Lung (tissue), 17 donors: ENCODE measurements at places on chromosomes 12 and 14. TPM values are rescaled to one million over a fixed set of nuclear protein-coding genes. Genes with fewer than 3 reads are reported as not detected.
A peak's percentile ranks its signal among the peaks of the same experiment; 100 is the strongest.

Gene TTLL5
- total RNA-seq, result 45.3 TPM

Gene MYF6
- not detected for total RNA-seq

DNA sequence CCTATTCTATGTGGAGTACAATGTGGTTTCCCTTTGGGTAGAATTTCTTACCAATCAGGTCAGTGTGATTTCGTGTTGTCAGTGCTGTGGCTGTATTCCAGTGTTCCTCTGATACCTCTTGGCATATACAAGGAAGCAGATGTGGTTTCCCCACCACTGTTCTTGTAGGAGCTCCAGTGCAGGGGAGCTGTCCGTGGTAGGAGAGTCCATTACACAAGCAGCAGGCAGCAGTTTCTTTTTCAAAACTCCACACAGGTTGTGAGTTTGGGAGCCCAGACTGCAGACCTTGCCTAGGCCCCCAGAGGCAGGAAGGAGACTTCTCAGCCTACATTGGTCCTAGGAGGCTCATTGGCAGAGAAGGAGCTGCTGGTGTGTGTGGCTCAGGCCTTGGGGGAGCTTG lies 452.8 kb downstream of the AACS start:
- H3K27ac ChIP-seq, result no peak overlapping the region
- no peaks in the 10 kb centered on the region for H3K27me3 ChIP-seq
- no peaks in the 10 kb centered on the region for H3K4me1 ChIP-seq
- H3K4me3 ChIP-seq, result no peak overlapping the region

DNA sequence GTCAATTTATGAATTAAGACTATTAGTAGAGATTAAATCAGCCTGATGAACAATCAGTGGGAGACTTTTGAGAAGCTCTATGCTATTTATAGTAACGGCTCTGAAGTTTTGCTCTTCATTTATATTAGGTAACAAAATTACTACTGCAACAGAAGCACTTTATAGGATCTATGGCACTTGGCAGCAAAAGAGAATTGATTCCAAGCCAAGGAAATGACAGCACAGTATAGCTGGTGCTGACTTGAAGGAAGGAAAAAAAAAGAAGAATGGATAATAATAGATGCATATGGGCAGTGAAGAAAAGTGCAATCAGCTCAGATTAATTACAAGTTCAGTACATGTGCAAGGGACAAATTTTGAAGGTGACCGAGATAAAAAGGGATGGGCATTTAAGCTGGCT lies 228.2 kb upstream of the PPFIA2 start:
- no peaks in the 10 kb centered on the region for H3K36me3 ChIP-seq
- H3K4me3 ChIP-seq, result no peak overlapping the region
- no peak overlapping the region for H3K27ac ChIP-seq
- peak; percentile 2 for DNase-seq
- no peaks in the 10 kb centered on the region for H3K27me3 ChIP-seq

DNA sequence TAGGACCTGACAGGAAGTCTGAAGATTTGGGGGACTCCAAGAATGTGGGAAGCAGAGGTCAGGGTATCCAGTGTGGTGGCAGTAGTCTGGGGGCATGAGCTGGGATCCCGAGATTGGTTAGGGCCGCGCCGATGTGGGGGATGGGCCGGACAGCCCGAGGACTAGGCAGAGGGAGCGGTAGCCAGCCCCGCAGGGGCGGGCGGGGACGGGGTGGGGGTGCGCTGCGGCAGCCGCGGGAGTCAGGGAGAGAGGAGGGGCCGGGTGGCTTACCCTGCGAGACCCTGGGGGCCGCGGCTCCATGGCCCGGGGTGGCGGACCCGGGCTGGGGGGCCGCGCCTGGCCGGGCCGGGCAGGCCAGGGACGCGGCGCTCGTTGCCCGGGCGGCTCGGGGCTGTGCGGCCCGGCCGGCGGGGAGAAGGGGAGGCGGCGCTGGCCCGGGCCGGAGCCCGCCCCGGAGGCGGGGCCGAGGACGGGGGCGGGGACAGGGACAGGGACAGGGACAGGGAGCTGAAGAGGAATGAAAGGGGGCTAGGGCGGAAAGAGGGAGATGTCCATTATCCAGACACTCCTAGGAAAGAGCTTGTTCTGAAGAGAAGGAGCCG lies 5.6 kb downstream of the ZNF385A start:
- H3K4me1 ChIP-seq, result no peaks in the 10 kb centered on the region
- H3K27ac ChIP-seq, result no peak overlapping the region
- H3K4me3 ChIP-seq, result no peak overlapping the region

- H3K4me3 ChIP-seq, result no peak overlapping the region
- no peak overlapping the region for H3K27ac ChIP-seq
- H3K27me3 ChIP-seq, result no peaks in the 10 kb centered on the region
- no peak for DNase-seq
- H3K4me1 ChIP-seq, result no peaks in the 10 kb centered on the region
Measured at GRCh38 chr12:19994968-19995367, 373.4 kb upstream of the PDE3A start.

- no peak overlapping the region for H3K27ac ChIP-seq
- DNase-seq, result no peak
- no peaks in the 10 kb centered on the region for H3K4me1 ChIP-seq
Measured at GRCh38 chr12:66589095-66589494, 89.8 kb downstream of the GRIP1 start.

- H3K27me3 ChIP-seq, result no peaks in the 10 kb centered on the region
- H3K4me3 ChIP-seq, result no peak overlapping the region
- H3K36me3 ChIP-seq, result no peaks in the 10 kb centered on the region
- no peaks in the 10 kb centered on the region for H3K4me1 ChIP-seq
- H3K27ac ChIP-seq, result no peak overlapping the region
Measured at GRCh38 chr12:45168976-45169375, 46.9 kb upstream of the ANO6 start.

GRCh38 chr12:49529414-49529813 lies 9.4 kb upstream of the KCNH3 start:
- H3K4me3 ChIP-seq, result no peak overlapping the region
- no peak for DNase-seq
- no peak overlapping the region for H3K27ac ChIP-seq
- H3K36me3 ChIP-seq, result peaks cover 23% of the 10 kb centered on the region
- H3K4me1 ChIP-seq, result no peaks in the 10 kb centered on the region
- no peaks in the 10 kb centered on the region for H3K27me3 ChIP-seq

Gene SELPLG
- 11.3 TPM for total RNA-seq

- peak; percentile 80 for DNase-seq
- H3K36me3 ChIP-seq, result no peaks in the 10 kb centered on the region
- H3K27ac ChIP-seq, result no peak overlapping the region
Measured at GRCh38 chr12:57242691-57243454, 8.1 kb downstream of the STAC3 start.

- H3K27ac ChIP-seq, result no peak overlapping the region
- DNase-seq, result peak; percentile 10
- H3K4me3 ChIP-seq, result no peak overlapping the region
- no peaks in the 10 kb centered on the region for H3K27me3 ChIP-seq
Measured at GRCh38 chr12:56361487-56362129, 1.0 kb downstream of the APOF start.

DNA sequence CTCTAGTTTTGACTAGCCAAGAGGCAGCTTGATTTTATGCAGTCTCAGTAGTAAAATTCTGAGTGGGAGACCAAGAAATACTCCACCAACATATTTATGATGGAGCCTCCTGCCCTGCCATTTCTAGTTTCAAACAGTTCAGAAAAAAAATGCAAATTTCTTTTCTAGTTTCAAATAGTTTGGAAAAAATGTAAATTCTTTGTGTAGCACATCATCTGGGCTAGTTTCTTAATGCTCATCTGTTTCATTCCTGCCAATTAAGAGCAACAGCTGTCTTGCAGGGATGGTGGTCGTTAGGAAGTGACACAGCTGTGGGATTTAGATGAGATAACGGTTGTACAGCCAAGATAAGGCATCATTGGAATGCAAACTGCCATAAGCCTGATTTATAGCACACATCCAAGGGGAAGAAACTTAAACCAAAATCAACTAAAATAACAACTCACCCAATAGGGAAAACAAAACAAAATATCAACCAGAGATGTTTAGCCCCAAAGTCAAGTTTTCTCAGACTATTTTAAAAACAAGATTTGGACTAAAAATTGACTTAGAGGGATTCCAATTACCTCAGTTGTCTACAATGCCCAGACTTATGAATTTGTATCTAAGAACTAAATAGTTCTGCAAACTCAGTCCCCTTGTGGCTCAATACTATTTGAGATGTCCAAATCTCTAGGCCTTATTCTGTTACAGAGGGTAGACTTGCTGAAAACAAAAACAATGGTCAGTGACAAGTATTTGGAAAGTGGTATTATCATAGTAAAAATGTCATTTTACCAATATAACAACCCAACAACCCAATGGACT lies 291.3 kb upstream of the ATP2B1 start:
- no peak overlapping the region for H3K4me3 ChIP-seq
- no peaks in the 10 kb centered on the region for H3K4me1 ChIP-seq
- no peaks in the 10 kb centered on the region for H3K27me3 ChIP-seq
- peak; percentile 90 for DNase-seq
- H3K27ac ChIP-seq, result no peak overlapping the region

DNA sequence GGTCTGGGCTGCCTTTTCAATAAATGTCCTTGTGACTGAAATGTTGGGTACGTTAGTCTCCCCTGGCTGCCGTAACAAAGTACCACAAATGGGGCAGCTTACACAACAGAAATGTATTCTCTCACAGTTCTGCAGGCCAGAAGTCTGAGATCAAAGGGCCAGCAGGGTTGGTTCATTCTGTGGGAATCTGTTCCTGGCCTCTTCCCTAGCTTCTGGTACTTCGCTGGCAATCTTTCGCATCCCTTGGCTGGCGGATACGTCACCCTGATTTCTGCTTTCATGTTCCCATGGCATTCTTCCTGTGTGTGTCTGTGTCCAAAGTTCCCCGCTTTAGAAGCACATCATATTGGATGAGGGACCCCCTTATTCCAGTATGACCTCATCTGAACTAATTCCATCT lies 95.8 kb upstream of the NCOR2 start:
- H3K27ac ChIP-seq, result peak overlapping the region; percentile 16
- H3K36me3 ChIP-seq, result no peaks in the 10 kb centered on the region
- H3K4me1 ChIP-seq, result peaks cover 15% of the 10 kb centered on the region
- no peak for DNase-seq

Gene LRRK2
- total RNA-seq, result 262 TPM

GRCh38 chr14:65134651-65135579 lies 32.6 kb upstream of the MAX start:
- peak; percentile 67 for DNase-seq
- no peak overlapping the region for H3K27ac ChIP-seq
- no peaks in the 10 kb centered on the region for H3K27me3 ChIP-seq
- H3K4me1 ChIP-seq, result no peaks in the 10 kb centered on the region

DNA sequence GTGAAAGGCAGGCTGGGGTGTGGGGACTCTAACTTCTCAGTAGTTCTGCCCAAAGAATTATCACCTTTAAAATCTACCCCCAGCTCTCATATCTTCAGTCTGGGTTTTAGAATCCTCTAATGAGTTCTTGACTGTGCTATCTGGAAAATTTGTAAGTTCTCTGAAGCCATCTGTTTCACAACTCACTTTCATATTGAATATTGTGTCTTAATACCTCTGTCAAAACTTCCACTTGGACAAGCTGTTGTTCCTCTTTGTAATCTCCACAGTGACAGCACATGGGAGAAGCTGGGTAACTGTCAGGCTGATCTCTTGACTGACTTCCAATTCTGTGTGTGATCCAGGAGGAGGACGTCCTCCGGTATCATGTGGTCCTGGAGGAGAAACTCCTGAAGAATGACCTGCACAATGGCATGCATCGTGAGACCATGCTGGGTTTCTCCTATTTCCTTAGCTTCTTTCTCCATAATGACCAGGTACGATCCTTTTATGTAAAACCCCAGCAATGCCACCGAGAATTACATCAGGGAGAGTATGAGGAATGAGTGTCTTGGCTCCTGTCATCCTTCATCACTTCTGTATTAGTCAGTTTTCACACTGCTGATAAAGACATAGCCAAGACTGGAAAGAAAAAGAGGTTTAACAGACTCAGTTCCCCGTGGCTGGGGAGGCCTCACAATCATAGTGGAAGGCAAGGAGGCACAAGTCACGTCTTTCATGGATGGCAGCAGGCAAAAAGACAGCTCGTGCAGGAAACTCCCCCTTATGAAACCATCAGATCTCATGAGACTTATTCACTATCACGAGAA lies 111.9 kb downstream of the STAB2 start:
- no peak overlapping the region for H3K4me3 ChIP-seq
- no peak for DNase-seq
- no peaks in the 10 kb centered on the region for H3K36me3 ChIP-seq
- H3K4me1 ChIP-seq, result no peaks in the 10 kb centered on the region

GRCh38 chr12:46944088-46944487 lies 118.3 kb upstream of the SLC38A4 start:
- H3K36me3 ChIP-seq, result no peaks in the 10 kb centered on the region
- no peaks in the 10 kb centered on the region for H3K4me1 ChIP-seq
- H3K4me3 ChIP-seq, result no peak overlapping the region
- DNase-seq, result no peak

Gene BEGAIN
- total RNA-seq, result 1.6 TPM

GRCh38 chr14:53855127-53855526 lies 101.5 kb downstream of the BMP4 start:
- no peaks in the 10 kb centered on the region for H3K27me3 ChIP-seq
- H3K4me1 ChIP-seq, result peaks cover 9% of the 10 kb centered on the region
- no peaks in the 10 kb centered on the region for H3K36me3 ChIP-seq
- no peak overlapping the region for H3K27ac ChIP-seq
- no peak overlapping the region for H3K4me3 ChIP-seq
- no peak for DNase-seq

DNA sequence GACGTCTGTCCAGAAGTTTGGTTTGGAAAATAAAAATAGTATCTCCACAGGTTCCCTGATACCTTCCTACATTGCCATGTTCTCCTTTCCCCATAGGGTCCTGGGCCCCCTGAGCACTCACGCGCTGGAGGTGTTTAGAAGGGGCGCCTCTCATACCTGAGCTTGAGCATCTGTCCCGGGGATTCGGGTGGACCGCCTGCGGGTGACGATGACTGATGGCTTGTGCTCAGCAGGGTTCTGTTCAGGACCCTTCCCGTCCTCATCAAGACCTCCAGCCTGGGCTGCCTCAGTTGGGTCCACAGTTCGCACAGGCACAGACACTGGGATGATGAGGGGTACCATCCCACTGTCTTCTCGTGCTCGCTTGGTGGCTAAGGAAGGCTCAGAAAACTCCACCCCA lies 22.7 kb upstream of the PNMA1 start:
- no peaks in the 10 kb centered on the region for H3K27me3 ChIP-seq
- H3K4me3 ChIP-seq, result no peak overlapping the region
- peaks cover 18% of the 10 kb centered on the region for H3K4me1 ChIP-seq
- peaks cover 4% of the 10 kb centered on the region for H3K36me3 ChIP-seq
